NCI-H187 (cell line): ENCODE measurements at places on chromosomes 3 and 15.
A peak's percentile ranks its signal among the peaks of the same experiment; 100 is the strongest.

DNA sequence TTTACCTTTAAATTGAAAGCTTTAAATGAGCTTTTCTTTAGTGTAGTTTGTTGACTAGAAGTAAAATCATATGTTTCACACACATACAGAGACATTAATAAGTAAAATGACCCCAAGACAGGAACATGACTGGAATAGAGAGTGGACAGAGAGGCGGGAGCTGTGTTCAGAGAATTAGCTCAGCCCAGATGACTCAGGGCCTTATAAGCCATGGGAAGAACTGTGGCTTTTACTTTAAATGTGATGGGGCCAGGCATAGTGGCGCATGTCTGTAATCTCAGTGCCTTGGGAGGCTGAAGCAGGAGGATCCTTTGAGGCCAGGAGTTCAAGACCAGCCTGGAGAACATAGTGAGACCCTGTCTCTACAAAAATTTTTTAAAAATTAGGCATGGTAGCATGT, 26.7 kb downstream of the SACM1L start:
- no peak for DNase-seq

DNA sequence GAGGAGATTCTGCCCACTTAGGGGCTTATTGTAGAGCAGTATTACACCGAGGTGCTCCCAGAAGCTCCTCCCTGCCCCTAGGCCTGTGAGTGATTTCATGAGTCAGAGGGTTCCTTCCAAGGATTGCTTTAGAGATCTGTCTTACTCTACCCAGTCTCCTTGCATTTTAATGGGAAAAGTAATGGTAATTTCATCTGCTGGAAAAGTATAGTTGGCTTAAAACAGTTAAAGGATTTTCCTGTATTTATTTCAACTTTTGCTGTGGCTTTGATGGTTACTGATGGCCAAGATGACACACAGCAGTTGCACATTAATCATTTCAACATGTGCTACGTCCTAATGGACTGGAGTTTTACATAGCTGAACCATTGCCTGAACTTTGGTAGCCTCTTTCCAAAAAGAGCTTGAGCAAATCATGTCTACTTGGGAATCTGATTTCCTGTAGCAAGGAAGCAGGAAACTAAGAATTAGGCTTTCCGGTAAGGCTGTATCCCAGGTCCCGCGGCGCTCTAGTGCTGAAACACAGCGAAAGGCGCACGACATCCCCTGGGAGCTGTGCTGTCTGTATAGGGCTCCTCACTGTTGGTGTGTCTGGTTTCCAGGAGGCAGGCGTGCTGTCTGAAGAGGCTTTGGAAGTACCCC, 9.2 kb upstream of the PGPEP1L start:
- DNase-seq = no peak

GRCh38 chr3:100776746-100777145, 67.5 kb downstream of the TFG start:
- no peak for DNase-seq

DNA sequence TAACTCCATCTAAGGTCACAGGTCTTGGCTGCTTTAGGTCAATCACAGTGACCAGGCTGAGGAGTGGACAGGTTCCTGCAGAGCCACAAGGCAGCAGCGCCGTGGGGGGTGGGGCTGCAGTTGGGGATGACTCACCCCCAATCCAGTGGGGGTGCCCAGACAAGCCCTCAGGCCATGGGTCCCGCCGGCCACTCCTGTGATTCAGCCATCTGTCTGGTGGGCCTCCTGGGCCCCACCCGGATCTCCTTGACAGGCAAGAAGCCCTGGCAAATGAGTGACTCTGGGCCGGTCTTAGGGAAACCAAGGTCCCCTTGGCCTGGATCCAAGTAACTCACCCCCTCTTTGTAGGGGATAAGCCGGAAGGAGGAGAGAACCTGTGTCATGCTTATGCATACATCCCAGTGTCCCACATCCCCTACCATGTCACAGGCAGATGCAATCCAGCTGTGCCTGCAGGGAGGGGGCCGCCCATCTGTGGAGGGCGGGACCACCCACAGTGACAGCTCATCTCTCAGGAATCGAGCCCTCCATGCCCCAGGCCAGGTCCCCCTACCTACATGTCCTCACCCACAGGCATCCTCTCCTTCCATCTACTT, 495 bp upstream of the COL7A1 start:
- DNase-seq = no peak

DNA sequence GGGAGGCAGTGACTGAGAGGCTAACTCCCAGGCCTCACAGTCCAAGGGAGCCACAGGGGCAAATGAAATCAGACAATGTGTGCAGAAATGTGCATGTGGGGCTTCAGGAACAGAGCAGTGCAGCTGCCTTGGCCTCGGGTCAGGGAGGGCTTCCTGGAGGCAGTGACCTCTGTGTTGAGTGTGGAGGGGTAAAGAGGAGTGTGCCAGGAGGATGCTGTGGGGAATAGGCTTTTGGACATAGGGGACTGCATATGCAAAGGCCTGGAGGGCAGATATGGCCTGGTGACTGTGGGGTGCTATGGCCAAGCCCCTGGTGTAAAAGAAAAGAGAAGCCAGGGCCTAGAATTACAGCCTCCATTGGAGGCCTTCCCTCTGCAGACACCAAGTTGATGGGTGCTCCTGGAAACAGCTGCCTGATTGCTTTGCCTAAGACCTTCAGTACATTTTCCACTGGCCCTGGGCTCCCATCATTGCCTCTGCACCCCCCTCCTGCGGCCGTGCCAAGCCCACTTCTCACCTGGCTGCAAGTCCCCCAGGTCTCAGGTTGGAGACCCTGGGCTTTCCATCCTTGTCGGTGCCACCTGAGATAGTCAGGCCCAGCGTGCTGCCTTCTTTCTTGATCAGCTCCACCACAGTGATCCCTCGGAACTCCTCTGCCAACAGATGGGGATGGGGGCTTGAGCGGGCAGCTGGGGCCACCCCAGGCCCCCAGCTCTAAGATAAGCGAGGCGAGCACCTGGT, 15.1 kb downstream of the GRIP2 start:
- DNase-seq = no peak

DNA sequence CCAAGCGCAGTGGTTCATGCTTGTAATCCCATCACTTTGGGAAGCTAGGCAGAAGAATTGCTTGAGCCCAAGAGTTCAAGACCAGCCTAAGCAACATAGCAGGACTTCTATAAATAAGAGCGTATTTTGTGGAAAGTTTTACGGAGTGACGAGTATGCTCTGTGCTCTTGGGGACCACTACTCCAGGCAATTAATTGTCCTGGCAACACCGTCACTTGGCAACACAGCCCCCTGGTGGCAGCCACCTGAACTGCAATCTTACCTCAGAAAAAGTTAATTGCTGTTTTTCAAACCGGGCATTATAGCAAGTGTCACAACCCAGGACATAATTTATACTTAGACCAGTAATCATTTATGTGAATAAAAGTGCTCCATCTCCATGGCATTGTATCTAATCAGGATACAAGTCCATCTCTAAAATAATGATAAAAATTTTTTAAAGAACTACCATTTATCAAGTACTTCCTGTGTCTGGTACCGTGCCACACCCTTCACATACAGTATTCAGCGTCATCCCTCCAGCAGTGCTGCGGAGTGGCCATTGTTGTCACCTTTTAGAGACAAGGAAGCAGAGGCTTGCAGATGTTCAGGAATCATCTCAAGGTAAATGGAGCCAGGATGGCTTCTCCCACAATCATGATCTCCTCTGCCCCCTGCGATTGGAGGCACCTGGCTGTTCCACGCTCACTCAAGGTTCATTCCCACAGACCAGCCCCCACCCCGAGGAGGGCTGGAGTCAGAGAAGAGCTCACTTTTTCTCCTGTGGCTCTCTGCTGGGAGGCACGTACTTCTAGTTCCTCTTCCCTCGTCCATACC, 34.5 kb downstream of the PLA2G4D start:
- DNase-seq = peak; percentile 6

- no peak for DNase-seq
Observed at GRCh38 chr3:108569336-108569735, 19.9 kb downstream of the CIP2A start.

GRCh38 chr3:125257536-125257935, 45.0 kb upstream of the SLC12A8 start:
- DNase-seq = no peak

GRCh38 chr3:120796976-120797375, 54.4 kb downstream of the GTF2E1 start:
- DNase-seq = no peak

GRCh38 chr3:46564190-46565021, 1.7 kb downstream of the LRRC2 start:
- no peak for DNase-seq

- no peak for DNase-seq
Observed at GRCh38 chr3:101828691-101829436, 20.4 kb upstream of the NFKBIZ start.

DNA sequence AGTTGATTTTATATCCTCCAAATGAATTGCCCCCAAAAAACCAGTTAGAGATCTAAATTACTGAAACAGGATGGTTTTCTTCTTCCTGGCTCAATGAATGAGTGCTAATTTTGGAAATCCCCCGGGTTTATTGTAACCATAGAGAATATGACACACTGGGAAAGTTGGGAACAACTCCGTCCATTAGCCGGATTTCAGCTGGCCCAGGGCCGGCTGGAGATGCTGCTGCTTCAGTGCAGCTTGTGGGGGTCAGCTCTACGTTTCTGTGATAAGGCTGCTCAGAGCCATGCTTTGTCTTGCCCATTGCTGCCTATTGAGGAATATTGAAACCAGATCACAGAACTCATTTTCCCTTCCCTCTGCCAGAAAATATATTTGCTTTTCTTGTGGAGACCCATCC, 20.3 kb downstream of the GYG1 start:
- DNase-seq = no peak

DNA sequence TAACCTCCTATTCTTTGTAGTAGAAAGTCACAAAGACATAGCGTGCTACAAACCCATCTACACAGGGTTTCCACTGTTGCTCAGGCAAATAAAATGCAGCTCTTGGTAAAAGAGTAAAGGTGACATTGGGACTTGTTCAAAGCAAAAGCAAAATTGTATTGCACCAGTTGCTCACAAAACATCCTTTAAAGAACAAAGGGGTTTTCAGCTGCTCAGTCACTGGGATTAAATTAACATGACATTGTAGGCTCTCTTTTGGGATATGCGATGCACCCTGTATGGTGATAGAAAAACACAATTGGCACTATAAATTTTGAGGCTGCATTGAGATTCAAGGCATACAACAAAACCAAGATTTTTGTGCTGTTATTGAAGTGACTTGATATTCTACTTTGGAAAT, 447.3 kb upstream of the CNTN3 start:
- DNase-seq = no peak

- no peak for DNase-seq
Observed at GRCh38 chr3:169091196-169091823, 572.2 kb downstream of the MECOM start.

DNA sequence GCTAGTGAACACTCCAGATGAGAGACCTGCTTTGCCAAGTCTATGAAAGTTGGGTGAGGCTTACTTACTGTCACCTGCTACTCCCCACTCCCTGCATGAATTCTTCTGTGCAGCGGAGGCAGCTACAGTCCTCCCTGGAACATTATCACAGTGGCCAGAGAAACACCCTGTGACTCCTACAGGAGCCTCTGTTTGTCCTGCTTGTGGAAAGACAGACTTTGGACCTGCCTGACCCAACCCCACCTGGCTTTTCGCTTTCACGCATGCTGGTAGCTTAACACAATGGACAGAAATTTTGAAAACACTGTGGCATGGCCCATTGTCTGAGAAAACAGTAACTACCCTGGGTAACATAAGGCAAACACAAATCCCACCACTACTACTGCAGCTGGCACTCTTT, 1565.5 kb upstream of the CADM2 start:
- no peak for DNase-seq

GRCh38 chr15:36426691-36427090, 152.7 kb upstream of the CDIN1 start:
- no peak for DNase-seq

- no peak for DNase-seq
Observed at GRCh38 chr3:130850843-130851242, 43.0 kb upstream of the ATP2C1 start.

- DNase-seq = no peak
Observed at GRCh38 chr3:84277562-84278224, 681.1 kb upstream of the CADM2 start.

DNA sequence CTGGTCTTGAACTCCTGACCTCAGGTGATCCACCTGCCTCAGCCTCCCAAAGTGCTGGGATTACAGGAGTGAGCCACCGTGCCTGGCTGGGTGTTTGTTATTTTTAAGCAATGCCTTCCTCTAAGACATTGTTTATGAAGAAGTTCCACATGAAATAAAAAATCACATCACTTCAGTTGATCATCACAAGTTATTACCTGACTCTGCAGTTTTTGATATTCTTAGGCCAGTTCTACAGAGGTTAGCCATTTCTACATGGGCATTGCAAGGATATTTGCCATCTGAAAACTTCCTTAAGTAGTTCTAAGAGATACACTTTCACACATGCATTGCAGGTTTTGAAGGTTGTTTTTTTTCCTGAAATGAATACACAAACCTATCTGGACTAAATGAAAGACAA, 82.1 kb downstream of the PYDC2 start:
- DNase-seq = no peak

GRCh38 chr3:47522082-47522987, 8.8 kb upstream of the ELP6 start:
- DNase-seq = peak; percentile 58

DNA sequence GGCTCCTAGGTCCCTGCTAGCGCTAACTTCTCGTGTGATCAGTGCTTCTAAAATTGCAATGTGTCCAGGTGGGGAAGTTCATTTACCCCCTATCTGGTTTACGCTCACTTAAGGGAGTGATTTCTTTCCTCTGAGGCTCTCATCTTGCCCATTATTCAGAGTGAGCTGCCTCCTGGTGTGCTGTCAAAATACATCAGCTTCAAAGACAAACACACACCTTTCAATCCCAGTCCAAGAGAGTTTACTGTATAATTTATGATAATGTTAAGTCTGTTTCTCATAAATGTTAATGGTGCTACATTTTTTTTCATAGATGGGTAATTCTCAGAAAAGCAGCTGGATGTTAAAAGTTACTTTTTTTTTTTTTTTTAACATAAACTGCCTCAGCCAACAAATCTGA, 112.3 kb downstream of the RORA start:
- no peak for DNase-seq

DNA sequence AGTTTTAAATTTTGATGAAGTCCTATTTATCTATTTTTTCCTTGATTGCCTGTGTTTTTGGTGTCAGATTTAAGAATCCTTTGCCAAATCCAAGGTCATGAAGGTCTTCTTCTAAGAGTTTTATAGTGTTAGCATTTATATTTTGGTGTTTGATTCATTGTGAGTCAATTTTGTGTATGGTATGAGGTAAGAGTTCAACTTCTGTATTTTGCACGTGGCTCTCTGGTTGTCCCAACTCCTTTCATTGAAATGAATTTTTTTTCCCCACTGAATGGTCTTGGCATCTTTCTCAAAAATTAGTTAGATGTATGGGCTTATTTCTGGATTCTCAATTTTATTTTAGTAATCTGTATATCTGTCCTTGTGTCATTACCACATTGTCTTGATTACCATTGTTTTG, 57.1 kb upstream of the STRIT1 start:
- no peak for DNase-seq
